ENCODE measurements at places on chromosomes 3 and 15.

DNA sequence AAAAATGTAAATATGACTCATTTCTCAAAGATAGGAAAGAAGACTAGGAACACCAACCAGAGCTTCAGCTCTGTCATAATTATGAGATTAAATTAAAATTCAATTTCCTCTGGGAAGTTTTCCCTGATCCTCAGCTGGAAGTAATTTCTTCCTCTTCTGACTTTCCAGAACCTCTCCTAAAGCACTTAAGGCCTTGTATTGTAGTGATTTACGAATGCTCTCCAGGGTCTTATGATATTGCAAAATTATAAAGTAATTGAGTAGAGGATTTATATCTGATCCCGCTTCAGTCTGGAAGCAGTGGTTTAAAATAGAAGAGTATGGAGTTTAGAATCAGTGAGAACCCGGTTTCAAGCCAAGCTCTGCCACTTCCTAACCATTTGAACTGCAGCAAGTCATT, 279.8 kb downstream of the ZPLD1 start:
- DNase-seq = no peak

DNA sequence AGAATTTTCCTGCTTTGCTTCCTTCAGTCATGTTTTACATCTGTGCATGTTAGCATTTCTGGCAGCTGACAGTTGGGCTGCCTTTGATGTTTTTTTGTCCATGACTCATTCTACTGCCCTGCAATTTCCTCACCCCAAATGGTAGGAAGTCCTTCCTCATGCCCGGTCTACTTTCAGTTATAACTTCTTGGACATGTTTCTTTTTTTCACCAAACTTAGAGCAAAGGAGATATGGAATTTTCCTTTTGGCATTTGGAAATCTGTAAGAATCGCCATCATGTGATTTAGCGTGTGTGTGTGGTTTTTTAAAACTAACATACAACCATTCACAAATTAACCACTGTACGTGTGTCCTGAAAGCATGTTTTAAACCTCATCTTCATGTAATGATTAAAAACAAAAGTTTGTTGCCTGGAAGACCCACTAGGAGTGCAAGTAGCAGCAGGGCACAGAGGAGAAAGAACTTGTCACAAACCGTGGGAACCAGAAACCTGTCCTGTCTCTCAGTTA, 430.7 kb upstream of the CFAP20DC start:
- no peak for DNase-seq

DNA sequence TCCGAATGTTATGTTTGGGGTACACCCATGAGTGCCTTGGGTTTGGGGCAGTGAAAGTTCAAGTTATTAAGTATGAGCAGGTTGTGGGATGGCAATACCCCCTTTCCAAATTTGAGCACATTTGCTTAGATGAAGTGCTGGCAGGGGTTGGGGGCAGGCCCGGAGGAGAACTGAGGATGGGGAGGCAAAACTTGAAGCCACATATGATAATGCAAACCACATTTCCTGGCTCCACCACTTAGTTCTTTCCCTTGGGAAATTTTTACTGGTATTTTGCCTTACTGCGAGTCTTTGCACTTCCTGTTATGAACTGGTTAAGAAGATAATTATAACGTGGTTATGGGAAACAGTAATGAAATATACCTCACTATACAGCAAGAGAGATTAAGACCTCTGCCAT, 336.0 kb upstream of the ONECUT1 start:
- no peak for DNase-seq

- DNase-seq = no peak
These were observed 416.2 kb downstream of the IGSF11 start for GRCh38 chr3:118618247-118619040.

DNA sequence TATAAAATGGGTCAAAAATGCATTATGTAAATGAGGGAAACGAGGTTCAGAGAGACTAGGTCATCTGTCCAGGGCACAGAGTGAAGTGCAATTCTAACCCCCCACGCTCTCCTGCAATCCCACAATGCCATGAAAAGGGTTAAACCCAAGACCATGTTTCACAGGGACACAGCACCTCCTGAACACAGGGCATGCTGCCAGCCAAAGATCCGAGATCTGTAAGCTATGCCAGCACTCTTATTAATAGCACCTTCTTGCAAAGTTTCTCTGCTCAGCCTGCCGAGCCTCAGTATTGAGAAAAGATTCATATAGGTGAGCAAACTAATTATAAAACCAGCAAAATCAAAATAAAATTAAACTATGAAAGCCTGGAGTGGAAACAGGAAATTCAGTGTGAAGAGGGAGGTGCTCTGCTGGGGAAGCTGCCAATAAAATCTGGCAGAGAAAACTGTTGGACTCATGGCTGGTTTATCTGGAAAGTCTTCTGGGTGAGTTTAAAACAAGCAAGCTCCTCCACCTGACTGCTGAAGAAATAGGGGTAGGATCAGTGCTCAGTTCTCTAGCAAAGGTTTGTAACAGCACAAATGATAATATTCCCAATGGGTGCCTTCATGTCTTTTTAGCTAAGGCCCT, 50.3 kb downstream of the LRIG1 start:
- DNase-seq = no peak

DNA sequence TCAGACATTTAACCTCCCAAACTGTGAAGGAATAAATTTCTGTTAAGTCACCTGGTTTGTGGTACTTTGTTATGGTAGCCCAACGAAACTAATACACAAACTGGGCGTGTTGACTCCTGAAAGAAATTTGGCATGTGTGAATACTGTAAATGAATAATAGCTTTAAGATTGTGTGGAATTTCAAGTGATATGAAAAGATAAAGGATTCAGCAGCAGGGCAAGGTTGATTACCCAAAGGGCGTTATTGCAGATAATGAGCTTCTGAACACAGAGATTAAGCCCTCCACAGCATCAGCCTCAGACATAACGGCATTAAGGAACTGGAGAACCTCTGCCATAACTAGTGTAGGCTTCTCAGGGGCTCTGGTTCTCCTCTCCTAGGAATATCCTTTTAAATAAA, 451.5 kb upstream of the NECTIN3 start:
- DNase-seq = no peak

DNA sequence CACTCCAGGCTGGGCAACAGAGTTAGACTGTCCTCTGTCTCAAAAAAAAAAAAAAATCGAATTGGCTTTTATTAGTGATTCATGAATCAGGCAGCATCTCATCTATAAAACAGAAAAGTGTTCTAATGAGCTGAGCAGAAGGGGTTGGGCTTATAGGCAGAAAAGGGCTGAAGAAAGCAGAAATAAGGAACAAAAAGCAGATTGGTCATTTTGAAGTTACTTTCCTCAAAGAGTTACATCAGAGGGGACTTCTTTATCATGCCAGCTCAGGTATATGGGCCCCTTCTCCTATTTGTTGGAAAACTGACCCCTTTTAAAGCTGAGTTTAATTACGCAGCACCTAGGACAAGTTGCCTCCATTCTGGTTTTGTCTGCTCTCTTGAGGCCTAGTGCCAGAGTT, 722 bp upstream of the POGLUT1 start:
- no peak for DNase-seq

DNA sequence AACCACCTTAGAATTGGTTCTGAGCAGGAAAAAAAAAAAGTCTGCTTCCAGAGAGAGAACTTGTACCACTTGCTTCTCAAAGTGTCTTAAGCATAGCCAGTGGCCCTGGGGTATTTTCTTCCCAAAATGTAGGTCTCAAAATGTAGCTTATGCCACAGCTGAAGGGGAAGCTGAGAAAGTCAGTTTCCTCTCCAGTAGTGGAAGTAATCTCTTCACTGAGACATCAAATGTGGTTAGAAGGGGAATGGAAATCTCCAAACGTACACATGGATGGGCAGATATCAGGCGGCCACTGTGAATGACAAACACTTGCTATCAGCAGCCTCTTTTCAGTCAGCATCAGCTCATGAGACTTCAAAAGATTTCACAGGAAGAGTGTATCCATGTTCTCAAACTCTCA, 841.2 kb downstream of the TUSC7 start:
- DNase-seq = no peak

GRCh38 chr3:38519651-38520050, 23.5 kb downstream of the EXOG start:
- no peak for DNase-seq

GRCh38 chr15:31554261-31554660, 227.6 kb downstream of the KLF13 start:
- no peak for DNase-seq
